Left ventricle myocardium superior (tissue), 1 donor: ENCODE measurements at places on chromosomes 1 and 21.

DNA sequence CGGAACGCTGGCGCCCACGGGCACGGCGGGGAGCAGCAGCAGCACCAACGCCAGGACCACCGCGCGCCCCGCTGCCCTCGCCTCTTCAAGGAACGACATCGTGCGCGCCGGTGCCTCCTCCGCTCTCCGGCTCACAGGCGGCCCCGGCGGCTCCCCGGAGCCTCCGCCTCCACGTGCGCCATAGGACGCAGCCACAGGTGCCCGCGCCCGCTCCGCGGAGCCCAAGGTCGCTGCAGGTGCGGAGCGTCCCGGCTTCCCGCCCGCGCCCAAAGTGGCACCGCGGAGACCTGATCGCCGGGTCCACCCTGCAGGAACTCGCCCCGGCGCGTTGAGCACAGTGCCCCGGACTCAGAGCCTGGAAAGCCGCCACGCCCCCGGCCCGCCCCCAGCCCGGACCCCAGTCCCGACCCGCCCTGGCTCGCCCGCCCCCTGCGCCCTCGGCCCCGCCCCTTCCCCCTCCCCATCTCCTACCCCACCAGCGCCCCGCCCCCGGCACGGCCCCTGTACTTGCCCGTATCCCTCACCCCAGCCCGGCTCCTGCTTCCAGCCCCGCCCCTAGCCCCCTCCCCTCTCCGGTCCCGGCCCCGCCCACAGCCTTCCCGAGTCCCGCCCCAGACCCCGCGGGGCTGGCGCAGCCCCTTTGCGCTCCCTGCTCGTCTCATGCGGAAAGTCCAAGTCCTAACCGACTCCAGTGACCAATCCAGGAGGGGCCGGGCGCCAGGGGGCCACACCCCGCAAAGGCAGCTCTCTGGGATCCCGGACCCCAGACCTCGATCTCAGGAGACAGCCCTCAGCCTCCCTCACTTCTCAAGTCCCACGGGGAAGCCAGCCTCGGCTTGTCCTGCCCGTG lies at the start of gene MEGF6:
MEGF6 (minus strand) TSS at position 339 of the 850 bp plus-strand sequence; CDS start at position 99, 240 bp downstream.
- DNase-seq = peak; percentile 65

DNA sequence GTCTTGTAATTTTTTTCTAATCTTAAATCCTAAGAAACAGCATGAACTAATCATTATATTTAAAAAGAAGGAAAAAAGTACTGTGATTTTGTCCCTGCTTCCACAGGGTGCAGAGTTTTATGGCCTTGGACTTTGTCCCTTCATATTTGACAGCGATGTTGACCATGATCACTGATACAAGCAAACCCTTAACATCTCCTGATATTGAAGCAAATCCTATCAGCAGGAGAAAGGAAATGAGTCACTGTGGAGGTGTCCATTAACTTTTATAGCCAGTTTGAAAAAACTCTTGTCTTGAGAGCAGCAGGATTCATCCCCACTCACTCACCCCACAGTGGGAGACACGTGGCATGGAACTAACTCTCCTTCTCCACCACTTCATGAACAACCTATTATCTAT lies 5.1 kb upstream of the REG4 start:
- DNase-seq = no peak

DNA sequence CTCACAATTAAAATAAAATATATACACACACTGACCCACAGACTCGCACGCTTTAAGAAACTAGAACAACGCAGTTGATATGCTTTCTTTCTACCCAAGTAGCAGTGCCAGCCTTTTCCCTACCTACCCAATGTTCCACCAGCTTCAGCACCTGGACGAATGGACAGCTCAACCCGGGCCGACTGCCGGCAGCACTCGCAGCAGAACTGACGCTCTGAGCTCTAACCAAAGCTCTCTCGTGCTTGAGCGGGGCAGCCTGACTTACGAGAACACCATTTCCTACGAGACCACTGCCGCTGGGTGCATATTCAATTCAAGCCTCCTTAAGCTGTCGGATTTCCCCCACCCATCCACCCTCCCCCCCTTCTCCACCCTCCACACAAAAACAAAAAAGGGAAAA lies 127.4 kb upstream of the DPYD start:
- DNase-seq = peak; percentile 82

GRCh38 chr1:60571811-60572210 lies 498.2 kb upstream of the C1orf87 start:
- no peak for DNase-seq

DNA sequence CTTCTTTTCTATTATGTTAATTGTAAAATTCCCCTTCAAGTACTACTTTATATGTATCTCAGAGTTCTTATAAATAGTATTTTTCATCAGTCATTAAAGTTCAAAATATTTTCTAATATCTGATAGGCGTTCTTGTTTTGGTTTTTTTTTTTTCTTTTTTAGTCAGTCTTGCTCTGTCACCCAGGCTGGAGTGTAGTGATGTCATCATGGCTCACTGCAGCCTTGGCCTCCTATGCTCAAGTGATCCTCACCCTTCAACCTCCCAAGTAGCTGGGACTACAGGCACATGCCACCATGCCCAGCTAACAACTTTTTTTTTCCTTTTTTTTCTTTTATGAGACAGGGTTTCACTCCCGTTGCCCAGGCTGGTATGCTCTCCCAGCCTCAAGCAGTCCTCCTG lies 27.3 kb downstream of the AGMAT start:
- no peak for DNase-seq

DNA sequence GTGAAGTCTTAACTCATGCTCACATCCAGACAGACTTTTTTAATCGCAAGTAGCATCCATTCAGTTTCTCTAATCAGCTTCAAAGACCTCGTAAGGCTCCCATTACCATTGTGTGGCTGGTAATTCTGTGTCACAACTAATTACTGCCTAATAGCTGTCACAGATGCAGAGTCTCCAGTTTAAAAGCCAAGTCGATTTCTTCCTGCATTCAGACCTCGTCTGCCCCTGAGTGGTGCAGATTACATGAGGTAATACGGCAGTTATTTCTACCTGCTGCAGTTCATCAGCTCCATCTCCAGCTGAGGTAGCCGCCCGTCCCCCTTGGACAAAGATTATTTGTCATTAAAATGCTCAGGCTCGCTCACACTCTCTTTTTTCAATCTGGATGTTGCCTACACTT lies 34.4 kb upstream of the OLIG2 start:
- no peak for DNase-seq

GRCh38 chr1:50697440-50698421 lies 262.3 kb downstream of the FAF1 start:
- no peak for DNase-seq

DNA sequence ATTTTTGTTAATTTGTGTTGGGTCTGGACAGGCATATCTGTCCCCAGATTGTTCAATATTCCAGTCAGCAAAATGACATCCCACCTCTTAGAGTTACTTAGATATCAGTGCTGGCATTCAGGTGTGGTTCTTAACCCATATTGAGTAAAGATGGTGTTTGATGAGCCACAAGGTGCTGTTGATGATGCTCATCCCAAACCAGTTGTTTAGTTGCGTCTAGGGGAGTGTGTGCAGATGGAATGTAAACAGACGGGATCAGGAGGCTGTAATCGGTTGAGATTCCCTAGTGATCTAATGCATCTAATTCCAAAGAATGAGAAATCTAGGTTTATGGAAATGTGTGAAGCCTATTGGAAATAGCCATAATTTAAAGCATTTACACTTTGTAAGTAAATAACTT lies 1.1 kb downstream of the HOOK1 start:
- no peak for DNase-seq

- no peak for DNase-seq
These were observed 52.6 kb downstream of the ABCA4 start for GRCh38 chr1:94068096-94068998.

GRCh38 chr1:243253926-243254232 lies 1.2 kb downstream of the CEP170 start:
- no peak for DNase-seq

GRCh38 chr1:145689922-145690321 lies 17.2 kb downstream of the PDZK1 start:
- no peak for DNase-seq

DNA sequence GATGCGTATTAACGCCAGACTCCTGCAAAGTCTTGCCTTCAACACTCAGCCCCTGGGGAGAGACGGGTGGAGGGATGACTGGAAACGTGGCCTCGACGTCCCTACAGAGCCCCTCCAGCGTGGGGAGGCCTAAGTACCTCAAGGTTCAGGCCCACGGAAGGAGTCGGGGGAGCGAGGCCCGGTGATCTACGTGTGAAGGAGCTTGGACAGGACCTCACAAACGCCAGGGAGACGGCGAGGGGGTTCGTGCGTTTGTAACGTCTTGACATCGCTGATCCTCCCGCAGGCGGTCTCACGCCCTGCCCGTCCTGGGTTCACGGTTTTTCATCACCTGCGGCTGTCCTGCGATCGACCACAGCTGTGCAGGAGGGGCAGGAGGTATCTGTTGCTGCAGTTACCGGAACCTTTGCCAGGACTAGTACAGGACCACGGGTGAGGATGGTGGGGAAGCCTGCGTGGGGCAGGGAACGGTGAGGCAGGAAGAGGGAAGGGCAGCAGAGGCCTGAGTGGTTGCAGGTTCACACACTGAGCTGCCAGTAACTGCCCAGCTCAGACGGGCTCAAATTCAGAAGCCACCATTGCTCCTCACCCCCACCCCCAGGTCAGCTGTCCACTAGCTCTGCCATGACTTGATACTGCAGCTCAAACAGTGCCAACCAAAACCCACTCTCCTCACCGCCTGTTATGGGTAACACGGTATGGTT lies 889 bp upstream of the CCNL2 start:
- no peak for DNase-seq

- no peak for DNase-seq
These were observed 74.9 kb upstream of the ANGPTL1 start for GRCh38 chr1:178945763-178946266.

DNA sequence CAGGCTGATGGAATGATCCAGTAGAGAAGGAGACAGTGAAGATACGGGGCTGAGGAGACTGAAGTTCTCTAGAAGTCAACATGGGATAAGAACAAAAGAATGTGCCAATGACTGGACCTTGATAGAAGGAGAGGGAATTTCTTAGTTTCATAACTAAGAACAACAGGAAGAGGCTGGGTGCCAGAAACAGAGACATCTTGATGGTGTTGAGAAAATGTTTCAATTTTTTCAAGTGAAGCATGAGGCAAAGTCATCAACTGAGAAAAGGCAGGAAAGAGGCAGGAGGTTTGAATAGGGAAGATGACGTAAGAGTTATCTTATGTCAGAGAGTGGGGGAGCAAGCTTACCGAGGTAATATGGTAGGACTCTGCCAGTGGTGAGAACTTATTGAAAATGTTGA lies 80.1 kb downstream of the SPAG17 start:
- no peak for DNase-seq

- peak; percentile 55 for DNase-seq
These were observed 6.5 kb upstream of the GLRX2 start for GRCh38 chr1:193111641-193112090.

DNA sequence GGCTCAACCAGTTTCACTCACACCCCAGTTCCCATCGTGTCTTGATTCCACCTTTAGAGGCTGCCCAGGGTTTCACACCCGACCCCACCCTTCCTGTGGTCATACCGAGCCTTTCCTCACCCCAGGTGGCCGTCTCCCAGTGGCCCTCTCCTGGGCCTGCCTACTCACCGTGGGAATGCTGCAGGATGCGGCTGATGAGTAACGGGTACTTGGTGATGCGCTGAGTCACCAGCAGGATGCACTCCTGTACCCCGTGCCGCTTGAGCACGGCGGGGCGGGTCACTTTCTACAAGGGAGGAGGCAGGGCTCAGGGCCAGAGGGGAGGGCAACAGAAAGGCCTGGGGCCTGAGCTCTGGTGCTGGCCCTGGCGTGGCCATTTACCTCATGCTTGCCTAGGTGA lies 16.4 kb downstream of the ARHGEF2 start:
- DNase-seq = peak; percentile 71
